ENCODE measurements at places on chromosomes 13 and 19. TPM values are rescaled to one million over a fixed set of nuclear protein-coding genes. Genes with fewer than 3 reads are reported as not detected.

Gene PEG3
- total RNA-seq: 1.9 TPM

Gene ADPRHL1
- not detected for total RNA-seq

Gene GIPC3
- total RNA-seq: 5.8 TPM

Gene PCDH9
- 1.1 TPM for total RNA-seq

Gene RPS19
- total RNA-seq: 678 TPM

Gene KCTD15
- 27.6 TPM for total RNA-seq

Gene MBNL2
- total RNA-seq: 32.8 TPM

GRCh38 chr19:58277748-58278540 is 811 bp upstream of the ZNF8 start:
- DNase-seq: no peak

GRCh38 chr19:41076286-41076685 is 12.0 kb upstream of the CYP2A13 start:
- DNase-seq: no peak

- peak; percentile 75 for DNase-seq
Measured at GRCh38 chr19:2561895-2562294, 86.0 kb downstream of the GADD45B start.

DNA sequence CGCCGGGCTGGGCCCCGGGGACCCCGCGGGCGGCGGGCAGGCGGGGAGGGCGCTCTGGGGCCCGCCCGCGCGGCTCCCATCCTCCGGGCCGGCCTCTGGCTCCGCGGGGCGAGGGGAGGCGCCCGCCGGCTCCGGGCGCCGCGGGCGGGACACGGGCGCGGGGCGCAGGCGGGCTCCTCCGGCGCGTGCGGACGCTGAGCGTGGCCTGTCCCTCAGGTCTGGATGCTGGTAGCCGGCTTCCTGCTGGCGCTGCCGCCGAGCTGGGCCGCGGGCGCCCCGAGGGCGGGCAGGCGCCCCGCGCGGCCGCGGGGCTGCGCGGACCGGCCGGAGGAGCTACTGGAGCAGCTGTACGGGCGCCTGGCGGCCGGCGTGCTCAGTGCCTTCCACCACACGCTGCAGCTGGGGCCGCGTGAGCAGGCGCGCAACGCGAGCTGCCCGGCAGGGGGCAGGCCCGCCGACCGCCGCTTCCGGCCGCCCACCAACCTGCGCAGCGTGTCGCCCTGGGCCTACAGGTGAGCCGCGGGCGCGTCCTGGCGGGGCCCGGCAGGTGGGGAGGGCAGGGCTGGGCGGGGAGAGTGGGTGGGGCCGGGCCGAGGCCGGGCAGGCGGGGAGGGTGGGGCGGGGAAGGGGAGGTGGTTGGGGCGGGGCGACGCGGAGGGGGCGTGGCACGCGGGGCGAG is 420 bp downstream of the IL17D start:
- peak; percentile 88 for DNase-seq

DNA sequence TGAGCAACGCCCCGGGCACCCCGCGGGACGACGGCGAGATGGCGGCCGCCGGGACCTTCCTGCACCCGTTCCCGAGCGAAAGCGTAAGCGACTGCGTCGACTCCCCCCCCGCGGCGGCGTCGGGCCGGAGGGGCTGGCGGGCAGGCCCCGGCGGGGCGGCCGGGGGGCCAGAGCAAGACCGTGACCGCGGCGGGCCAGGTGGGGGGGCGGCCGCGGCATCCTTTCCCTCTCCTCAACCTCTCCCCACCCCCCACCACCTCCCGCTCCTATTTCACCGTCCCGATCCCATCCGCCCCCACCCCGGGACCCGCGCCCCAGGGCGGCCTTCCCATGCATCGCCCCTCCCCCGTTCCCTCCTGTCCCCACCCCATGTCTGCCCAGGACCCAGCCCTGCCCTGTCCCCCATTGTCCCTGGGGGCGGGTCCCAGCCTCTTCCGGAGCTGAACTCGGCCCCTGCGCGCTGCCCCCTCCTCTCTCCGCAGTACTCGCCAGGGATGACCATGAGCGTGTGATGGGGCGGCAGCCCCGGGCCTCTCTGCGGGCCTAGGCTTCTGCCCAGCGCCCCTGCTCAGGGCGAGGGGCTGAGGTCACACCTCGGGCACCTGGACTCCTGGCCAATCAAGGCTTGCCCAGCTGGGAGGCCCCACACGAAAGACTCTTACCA is 4.1 kb downstream of the ISYNA1 start:
- peak; percentile 54 for DNase-seq

- DNase-seq: peak; percentile 72
Measured at GRCh38 chr13:98577836-98578285, 954 bp upstream of the STK24 start.

DNA sequence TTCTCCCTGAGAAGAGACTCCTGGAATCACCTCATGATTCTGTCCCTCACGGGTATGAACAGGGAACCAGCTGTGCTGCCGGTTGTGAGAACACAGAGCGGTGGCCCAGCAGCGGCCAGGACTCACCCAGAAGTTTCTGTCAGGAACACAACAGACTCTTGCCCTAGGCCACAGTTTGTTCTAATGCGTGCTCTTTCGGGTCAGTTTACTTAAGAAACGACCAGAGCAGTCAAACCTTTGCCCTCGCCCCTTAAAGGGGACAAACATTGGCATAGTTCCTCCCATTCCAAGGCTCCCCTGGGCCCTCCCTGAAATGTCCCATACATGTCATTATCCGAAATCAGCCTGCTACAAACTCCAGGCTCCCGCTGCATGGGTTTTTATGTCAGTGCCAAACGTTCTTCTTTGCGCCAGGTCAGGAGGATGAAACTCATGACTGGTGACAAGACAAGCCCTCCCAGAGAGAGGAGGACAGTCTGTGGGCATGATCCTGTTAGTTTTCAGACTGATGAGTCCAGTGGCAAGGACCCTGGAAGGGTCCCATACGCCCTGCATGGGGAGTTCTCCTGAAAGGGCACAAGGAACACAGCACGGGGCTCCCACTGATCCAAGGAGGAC is 18.3 kb downstream of the ZIC5 start:
- no peak for DNase-seq

DNA sequence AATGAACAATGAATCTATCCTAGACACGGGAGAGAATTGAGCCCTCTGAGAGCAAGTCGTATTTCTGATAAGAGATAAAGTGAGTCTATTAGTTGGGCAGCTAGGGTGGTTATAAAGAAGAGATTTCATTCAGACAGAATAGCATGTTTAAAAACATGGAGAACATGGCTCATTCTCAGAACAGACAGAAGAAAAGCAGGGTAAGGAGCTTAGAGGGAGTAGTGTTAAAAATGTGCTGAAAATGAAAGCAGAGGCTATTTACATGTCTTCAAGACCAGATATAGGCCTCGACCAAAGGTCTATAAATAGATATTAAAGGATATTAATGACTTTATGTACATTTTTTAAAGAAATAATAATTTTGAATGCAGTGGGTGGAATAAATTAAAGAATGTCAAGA is 149.5 kb downstream of the SLITRK1 start:
- DNase-seq: no peak

DNA sequence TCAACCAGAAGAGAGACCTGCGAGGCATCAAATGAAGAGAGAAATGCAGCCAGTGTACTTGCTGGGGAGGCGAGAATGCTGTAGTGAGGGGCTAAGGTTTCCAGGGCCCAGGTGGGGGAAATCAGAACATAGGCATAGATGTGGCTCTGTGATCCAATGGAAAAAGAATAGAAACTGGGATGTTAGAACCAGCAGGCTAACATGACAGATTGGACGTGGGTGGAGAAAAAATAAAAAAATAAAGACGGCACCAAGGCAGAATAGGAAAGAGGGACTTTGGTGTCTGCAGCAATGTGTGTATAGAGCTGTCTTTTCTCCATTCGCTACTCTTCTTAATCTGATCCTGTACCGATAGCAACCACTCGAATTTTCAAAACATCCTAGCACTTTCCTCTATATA is 381.0 kb upstream of the NBEA start:
- DNase-seq: no peak

GRCh38 chr19:29681422-29682235 is 16.4 kb downstream of the PLEKHF1 start:
- no peak for DNase-seq

GRCh38 chr13:41085961-41086585 is 24.8 kb downstream of the WBP4 start:
- no peak for DNase-seq

- DNase-seq: no peak
Measured at GRCh38 chr19:3673506-3674439, 26.5 kb downstream of the PIP5K1C start.

DNA sequence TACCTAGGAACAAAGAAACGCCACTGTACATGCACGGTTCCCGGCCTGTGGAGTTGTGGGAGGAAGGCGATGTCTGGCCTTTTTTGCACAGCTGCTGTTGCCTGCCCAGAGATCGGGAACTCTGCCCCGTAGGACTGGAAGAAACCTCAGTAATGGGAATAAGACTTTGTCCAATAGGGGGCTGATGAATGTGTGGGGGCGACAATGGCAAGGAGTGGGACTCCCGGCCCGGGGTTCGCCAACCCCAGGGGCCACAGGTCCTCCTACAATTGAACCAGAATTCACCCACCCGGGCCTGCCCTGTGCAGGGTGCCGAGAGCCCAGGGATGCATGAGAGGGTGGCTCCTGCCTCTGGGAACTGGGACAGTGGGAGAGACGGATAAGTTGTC is 2.0 kb upstream of the CEBPA start:
- DNase-seq: peak; percentile 47

GRCh38 chr19:12166626-12167025 is 3.7 kb downstream of the ZNF136 start:
- DNase-seq: no peak

DNA sequence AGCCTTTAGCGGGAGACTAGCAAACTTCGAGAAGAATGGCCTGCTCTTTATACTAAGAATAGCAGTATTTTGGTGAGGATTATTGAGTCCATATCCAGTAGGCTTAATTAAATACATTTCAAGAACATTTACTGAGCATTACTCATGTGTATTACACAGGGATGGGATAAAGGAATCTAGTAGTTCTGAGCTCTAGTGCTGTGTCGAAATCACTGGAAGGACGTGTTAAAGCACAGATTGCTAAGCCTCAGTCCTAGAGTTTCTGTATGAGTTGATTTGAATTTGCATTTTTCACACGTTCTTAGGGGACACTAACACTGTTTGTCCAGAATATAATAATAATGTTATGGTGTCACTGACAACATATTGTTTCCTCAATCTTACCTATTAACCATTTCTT is 9.0 kb downstream of the ZNF302 start:
- DNase-seq: no peak

All from Peyer's patch (tissue), 4 donors.